ENCODE measurements at places on chromosomes 4 and X. TPM values are rescaled to one million over a fixed set of nuclear protein-coding genes. Genes with fewer than 3 reads are reported as not detected.

DNA sequence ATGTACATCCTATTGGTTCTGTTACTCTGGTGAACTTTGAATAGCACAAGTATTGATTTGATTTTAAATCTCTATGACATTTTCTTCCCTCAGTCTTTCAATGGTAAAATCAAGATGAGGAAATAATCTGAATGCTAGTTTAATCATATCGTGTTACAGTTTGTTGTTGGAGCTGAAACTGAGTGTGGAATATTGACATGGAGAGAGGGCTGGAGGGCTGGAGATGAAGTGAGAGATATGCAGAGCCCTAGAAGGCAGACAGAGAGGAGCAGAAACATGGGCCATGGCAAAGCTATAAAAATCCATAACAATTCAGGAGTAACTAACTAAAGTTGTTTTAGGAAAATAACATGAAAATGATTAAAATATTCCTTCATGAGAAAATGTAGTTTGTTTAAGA lies 141.1 kb downstream of the BANK1 start:
- no peak for DNase-seq

DNA sequence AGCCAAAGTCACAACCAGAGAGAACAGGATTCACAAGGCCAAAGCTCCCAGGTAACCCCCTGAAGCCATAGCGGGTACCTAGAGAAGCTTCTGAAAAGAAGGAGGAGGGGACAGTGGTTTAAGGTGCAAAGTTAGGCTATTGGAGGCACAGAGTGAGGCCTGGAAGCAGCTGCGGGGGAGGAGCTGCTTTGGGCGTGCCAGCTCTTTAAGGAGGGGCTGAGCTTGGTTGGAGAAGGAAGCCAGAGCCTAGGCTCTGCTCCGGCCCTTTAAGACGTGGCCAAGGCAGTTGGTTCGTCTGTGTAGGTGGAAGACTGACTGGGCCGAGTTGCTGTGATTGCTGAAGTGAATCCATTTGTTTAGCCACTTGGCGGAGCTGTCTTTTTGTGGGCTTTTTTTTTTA lies 1.5 kb downstream of the KLF8 start:
- DNase-seq = peak; percentile 74

NUP62CL gene
- 0.62 TPM for total RNA-seq

- DNase-seq = no peak
These were observed 91.8 kb downstream of the PLAC1 start for GRCh38 chrX:134566506-134566905.

- DNase-seq = no peak
These were observed 54.7 kb upstream of the MYOZ2 start for GRCh38 chr4:119080721-119081541.

GRCh38 chrX:48574270-48575266 lies at the start of gene RBM3:
TSS of gene RBM3 (plus strand) at chrX:48574484. CDS start at chrX:48575181, 697 bp downstream.
- peak; percentile 95 for DNase-seq

CYBB gene
- total RNA-seq = 39.8 TPM

Measured in sciatic nerve (tissue), 2 donors.